ENCODE measurements at places on chromosomes 12 and 14. TPM values are rescaled to one million over a fixed set of nuclear protein-coding genes. Genes with fewer than 3 reads are reported as not detected.

The NDRG2 gene
- 2.1 TPM for total RNA-seq

The VDR gene
- total RNA-seq = 2.6 TPM

The DCAF11 gene
- total RNA-seq = 21.2 TPM

The TMTC1 gene
- total RNA-seq = 0.06 TPM

The GLIPR1L1 gene
- total RNA-seq = not detected

The SERPINA5 gene
- total RNA-seq = 0.16 TPM

The PDE3A gene
- total RNA-seq = 4.3 TPM

The KLRD1 gene
- total RNA-seq = not detected

The KLHL33 gene
- 0.02 TPM for total RNA-seq

The PTMS gene
- 854 TPM for total RNA-seq

The PIK3C2G gene
- total RNA-seq = not detected

The SMOC1 gene
- total RNA-seq = 19.6 TPM

The A2M gene
- not detected for total RNA-seq

The FGF23 gene
- total RNA-seq = not detected

The KRT74 gene
- not detected for total RNA-seq

The POMT2 gene
- 28.5 TPM for total RNA-seq

The OASL gene
- total RNA-seq = 3.7 TPM

The ATP5MC2 gene
- total RNA-seq = 671 TPM

The ACADS gene
- 11.5 TPM for total RNA-seq

The ASB2 gene
- total RNA-seq = 3.5 TPM

All from A549 treated with CORT108297 at 1 μM for 4 hours (cell line).